Stimulated activated naive CD4-positive, alpha-beta T cell (primary cell): ENCODE measurements at places on chromosomes 13 and 19.

- DNase-seq: peak; percentile 78
These were observed 8.6 kb upstream of the TYK2 start for GRCh38 chr19:10388957-10389356.

GRCh38 chr13:79392882-79393563 lies 13.0 kb downstream of the RBM26 start:
- DNase-seq: peak; percentile 35

- no peak for DNase-seq
These were observed 112.1 kb upstream of the RXFP2 start for GRCh38 chr13:31627097-31627845.

DNA sequence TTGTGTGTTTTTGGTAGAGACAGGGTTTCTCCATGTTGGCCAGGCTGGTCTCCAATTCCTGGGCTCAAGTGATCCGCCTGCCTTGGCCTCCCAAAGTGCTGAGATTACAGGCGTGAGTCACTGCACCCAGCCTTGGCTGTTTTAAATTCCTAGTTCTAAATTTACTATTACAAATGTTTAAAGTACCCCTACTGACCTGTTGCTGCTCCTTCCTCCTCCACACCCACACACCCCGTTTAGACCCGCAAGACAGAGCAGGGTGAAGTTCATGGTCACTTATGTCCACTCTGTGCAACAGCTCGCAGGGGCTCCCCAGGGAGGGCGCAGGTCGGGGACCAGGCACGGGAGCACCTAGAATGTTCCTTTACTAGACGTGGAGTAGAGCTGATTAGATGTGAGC lies 28.7 kb downstream of the TMEM161A start:
- no peak for DNase-seq

DNA sequence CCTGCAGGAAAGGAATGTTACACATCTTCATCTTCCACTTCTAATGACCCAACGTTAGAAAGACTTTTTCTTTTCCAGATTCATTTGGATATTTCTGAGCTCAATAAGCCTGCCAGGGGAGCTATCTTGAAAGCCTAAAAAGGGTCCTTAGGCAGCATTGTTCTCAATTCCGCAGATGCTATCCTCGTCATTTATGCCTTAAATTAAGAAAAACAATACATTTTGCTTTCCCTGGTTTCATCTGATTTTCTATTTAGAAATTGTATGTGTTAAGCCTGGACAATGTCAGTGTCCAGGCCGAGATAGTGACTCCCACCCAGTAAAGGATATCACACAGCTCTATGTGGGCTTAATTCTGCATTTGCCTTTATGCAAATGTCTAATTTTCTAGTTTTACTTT lies 721.3 kb downstream of the DIAPH3 start:
- DNase-seq: no peak

DNA sequence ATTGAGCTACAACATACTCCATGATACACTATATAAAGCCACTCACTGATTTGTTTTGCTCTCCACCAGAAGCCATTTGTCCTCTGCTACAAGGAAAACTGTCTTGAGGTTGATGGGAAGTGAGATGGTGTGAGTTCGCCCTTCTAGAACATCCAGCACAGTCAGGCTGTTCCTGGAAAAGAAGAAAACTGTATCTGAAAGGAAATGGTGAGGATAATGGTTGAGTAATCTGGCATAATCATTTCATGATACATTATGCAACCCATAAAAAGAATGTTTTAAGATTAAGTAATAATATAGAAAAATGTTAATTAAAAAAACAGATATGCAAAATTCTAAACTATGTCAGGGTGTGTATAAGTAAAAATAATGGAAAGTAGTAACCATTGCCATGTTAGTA lies 233.9 kb downstream of the RGCC start:
- DNase-seq: no peak

- DNase-seq: no peak
These were observed 50.3 kb upstream of the CYP2A7 start for GRCh38 chr19:40932008-40932959.

DNA sequence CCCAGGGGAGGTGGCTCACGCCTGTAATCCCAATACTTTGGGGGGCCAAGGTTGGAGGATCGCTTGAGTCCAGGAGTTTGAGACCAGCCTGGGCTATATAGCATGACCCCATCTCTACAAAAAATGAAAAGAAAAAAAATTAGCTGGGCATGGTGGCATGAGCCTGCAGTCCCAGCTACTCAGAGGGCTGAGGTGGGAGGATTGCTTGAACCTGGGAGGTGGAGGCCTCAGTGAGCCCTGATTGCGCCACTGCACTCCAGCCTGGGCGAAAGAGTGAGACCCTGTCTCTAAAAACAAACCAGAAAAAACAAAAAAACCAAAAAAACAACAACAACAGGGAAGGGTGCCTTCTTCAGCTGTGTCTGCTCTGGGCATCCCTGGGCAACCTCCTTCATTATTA lies 499 bp upstream of the MYO1F start:
- no peak for DNase-seq

DNA sequence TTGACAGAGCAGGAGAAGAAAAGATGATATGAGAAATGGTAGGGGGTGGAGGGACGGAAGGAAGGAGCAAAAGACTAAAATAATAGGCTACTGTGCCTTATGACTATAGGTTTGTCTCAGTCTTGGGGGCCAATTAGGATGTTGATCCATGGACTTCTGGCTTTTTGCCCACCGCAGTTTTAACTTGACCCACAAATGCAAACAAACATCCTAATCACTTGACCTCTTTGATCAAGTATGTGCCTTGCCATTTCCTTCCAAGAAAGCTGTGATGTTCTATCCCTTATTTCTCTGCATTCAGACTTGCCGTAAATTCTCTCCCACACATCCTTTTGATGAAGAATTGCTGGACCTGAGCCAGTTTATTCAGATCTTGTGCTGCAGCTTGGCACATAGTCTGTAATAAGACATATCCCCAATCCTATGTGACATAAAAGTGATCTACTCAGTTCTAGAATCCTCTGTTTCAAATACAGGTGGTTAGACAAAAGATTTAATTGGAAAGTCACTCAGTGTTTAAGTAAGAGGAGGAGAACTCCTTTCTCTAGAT lies 62.8 kb downstream of the TPT1 start:
- no peak for DNase-seq

GRCh38 chr19:15248648-15249527 lies 16.6 kb upstream of the EPHX3 start:
- DNase-seq: no peak

GRCh38 chr13:71759651-71760511 lies 107.1 kb downstream of the DACH1 start:
- no peak for DNase-seq

GRCh38 chr19:38162632-38163031 lies 61.4 kb downstream of the DPF1 start:
- no peak for DNase-seq

GRCh38 chr13:19795956-19796355 lies 13.2 kb upstream of the PSPC1 start:
- DNase-seq: no peak

DNA sequence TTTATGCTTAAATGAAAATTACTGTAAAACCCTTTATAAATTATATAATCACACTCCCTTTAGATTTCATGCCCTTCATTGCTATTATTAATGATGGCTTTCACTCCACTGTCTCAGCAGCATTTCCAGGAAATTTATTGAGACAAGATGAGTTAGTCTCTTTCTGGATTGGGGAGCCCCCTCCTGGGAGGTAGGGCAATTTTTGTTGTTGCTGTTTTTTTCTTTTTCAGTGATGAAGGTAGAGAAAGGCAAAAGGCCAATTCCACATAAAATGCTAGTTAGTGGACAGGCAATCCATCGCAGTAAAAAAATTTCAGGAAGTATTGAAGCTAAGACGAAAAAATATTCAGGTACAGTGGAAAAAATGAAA lies 80.2 kb downstream of the TEX26 start:
- no peak for DNase-seq

DNA sequence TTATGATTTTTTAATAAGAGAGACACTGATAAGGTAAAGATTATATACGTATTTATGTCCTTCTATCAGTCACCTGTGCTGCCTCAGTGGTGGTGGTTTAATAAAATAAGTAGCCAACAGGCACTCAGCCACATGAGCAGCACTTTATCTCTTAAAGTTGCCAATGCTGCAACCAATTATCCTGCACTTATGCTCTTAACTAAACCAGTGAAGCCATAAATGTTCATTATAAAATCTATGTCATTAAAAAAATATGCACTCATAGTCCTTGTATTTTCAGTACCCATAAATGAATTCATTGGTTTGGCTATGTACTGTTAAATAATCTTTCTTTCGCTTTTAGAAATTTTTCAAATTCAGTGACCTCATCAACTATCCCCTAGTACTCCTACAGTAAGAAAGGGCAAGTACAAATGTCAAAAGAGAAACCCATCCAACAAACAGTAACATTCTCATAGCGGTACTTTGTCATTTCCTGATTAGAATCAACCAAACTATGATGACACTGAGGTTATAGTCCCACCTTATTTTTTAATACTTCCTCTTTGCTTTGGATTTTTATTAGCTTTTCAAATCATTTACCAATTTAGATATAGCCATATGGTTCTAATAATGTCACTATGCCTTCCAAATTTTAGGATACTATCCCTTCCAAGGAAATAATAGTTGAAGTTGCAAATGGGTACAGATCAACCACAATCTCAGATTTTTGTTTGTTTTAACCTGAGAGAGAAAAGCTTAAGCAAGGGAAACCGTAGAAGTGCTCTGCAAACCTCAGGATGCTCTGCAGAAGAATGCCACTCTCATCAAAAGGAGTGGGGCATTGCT lies 190.9 kb downstream of the KLF12 start:
- peak; percentile 45 for DNase-seq

GRCh38 chr13:44379885-44380284 lies 6.3 kb downstream of the SERP2 start:
- no peak for DNase-seq

DNA sequence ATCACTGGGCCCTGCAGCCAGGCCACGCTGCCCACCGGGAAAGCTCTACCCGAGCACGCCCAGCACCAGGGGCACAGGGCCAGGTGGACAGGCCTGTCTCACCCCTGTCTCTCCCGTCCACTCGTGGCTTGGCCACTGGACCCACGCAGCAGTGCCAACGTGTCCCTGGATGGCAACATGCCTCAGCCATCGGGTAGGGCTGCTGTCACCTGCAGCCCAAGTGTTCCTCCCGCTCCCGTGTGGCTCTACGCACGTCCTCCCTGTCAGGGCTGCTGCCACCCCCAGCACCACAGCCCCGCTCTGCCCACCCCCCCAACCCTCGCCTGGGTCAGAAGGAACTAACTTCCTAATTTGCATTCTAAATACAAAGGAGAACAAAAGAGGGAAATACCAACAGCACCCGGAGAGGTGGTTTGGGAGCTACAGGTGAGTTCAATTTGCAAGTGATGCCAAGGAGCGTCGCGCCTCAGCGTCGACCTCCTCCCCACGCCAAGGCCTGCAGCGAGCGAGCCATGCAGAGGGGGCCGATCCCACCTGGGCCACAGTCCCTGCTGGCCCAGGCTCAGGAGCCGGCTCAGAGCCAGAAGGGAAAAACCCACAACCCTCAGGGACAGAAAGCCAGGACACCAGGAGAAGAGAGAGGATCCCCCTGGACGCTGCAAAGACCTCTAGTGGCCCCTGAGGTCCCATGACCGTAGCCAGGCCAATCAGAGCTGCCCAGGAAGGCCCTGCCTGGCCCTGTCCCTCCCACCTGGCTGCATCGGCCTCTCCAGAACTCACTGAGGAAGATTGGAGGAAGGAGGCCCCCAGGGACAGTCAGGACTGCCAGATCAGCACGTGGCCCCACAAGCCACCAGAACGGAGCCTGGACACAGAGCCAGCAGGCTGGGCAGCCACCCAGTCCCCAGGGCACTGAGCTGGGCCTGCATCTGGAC lies 128.4 kb upstream of the SPACA7 start:
- no peak for DNase-seq

GRCh38 chr13:77099415-77099814 lies 72.5 kb upstream of the FBXL3 start:
- DNase-seq: no peak

DNA sequence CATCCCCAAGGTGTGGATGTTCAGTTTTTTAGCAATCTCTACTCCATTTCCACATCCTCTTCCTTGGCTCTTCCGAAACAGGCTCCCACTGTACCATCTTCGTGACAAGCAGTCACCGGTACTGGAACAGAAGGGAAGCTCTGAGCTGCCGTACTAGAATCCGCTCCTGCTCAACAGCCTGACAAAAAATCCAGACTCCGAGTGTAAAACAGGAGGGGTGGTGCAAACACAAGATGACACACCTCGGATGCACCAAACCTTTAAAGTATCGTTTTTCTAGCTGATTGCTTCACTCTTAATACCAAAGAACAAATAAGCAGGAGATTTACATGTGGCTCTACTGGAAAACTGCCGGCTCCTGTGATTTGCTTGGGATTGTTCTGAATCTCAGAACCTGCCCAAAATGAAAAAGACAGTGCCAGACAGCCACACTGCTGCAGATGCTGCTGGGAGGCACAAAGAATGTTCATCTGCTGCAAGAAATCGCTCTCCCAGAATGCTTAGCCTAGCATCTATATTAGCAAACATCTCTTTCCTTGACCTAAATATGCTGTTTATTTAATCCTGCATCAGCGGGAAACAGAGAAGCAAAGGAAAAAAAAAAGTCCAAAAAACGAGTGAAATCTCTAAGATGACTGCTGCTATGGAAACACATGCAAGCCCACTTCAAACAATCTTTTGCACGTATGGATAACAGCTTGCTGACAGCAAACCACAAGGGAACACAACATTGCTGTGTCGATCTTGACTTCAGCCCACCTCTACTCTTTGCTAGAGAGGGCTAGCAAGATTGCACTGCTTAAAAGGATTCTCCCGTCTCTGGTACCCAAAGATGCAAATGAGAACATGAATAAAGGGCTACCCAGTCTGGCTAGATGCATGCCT lies 38.0 kb upstream of the DOCK9 start:
- DNase-seq: peak; percentile 50
